ENCODE measurements at places on chromosomes 7 and 10.
A peak's percentile ranks its signal among the peaks of the same experiment; 100 is the strongest.

GRCh38 chr7:139648941-139649425 is 125.5 kb downstream of the CLEC2L start:
- no peak for DNase-seq

DNA sequence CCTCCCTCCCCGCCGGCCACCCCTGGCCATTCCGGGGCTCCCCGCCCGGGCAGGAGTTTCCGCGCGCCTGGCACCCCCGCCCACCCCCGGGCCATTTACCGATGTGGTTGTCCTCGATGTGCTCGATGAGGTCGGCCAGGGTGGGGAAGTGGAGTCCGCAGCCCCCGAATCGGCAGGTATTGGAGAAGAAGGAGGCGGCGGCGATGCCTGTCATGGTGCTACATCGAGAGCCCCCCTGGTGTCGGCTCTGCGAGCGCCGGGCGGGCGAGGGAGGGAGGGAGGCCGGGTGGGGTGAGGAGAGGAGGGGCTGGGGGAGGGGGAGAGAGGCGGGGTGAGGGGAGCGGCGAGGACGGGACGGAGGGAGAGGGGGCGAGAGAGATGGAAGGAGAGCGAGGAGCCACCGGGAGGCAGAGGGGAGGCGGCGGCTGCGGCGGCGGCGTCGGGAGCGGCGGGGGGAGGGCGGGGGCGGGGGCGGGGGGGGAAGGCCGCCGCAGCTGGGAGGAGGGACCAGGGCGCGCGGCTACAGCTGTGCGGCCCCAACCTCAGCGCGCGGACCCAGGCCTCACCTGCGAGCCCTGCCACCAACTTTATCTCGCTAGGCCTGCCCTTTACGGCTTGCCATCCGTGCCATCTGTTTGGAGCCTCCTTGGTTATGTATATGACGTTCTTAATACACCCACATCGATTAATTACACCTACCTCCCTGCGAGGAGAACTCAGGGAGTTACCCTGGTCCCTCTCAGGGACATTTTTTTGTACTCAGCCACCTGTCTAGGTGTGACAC is at the start of gene JAZF1:
JAZF1 (minus strand) TSS at position 432 of the 784 bp plus-strand sequence.
- DNase-seq, result peak; percentile 83

- DNase-seq, result no peak
Measured at GRCh38 chr7:22660732-22661131, 66.3 kb upstream of the IL6 start.

- DNase-seq, result no peak
Measured at GRCh38 chr10:132113206-132113605, 47.5 kb downstream of the JAKMIP3 start.

GRCh38 chr7:144508702-144509101 is 105.2 kb upstream of the NOBOX start:
- DNase-seq, result no peak

DNA sequence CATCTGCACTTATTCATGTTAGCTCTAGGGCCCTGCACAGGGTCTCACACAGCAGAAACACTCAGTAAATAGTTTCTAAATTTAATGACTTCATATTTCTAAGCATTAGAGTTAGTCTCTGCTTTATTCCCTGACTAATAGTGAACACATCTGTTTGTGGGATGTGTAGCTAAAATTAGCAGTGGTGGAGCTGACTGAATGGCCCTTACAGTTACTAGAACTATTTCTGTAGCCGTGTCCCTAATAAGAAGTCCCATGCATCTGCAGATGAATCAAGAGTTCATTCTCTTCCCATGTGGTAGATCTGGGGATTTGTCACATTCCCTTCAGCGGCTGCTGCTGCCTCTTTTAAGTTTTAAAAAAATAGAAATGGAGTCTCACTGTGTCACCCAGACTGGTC is 11.7 kb downstream of the MAP3K8 start:
- DNase-seq, result no peak

GRCh38 chr7:16315280-16315679 is 106.1 kb downstream of the CRPPA start:
- no peak for DNase-seq

DNA sequence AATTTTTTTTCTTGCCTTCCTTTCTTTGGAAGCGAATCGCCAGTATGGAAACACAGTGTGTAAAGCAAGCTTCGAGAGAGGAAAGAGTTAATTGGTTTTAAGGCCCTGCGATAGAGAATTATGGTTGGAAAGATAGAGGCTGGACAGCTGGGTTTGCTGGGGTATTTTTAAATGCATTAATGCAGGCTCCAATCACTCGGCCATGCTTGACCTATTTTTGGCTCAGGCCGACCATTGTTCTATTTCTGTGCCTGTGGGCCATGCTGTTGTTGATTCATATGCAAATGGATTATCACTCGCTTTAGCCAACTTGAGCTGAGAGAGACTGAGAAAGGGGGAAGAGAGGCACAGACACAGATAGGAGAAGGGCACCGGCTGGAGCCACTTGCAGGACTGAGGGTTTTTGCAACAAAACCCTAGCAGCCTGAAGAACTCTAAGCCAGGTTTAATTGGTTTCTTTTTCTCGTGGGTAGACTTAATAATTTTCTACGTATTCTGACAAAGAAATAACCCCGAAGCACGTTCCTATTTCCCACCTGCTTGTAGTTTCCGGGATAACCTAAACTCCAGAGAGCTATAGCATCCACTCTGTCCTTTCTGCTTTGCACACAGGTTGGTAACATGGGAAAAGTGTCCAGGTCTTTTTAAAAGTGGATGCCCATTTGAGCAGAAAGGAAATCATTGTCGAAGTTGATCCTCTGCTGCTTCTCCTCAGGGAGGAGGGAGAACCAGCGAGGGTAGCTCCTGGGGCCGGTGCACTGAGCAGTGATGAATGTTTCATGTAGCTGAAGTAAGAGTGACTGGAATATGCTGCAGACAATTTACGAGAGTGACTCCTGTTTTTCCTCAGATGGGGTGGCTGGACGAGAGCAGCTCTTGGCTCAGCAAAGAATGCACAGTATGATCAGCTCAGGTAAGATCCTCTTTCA is at the start of gene HDAC9:
HDAC9 (plus strand) TSS at position 338 of the 929 bp plus-strand sequence; CDS start at position 892, 554 bp downstream.
- no peak for DNase-seq

- DNase-seq, result no peak
Measured at GRCh38 chr7:48179496-48180030, 8.3 kb downstream of the ABCA13 start.

GRCh38 chr10:123359539-123359938 is 205.3 kb downstream of the BUB3 start:
- no peak for DNase-seq

GRCh38 chr7:157488281-157488680 is 151.5 kb downstream of the DNAJB6 start:
- no peak for DNase-seq

Data from H54 (cell line).